ENCODE measurements at places on chromosomes 6 and 20.
A peak's percentile ranks its signal among the peaks of the same experiment; 100 is the strongest.

DNA sequence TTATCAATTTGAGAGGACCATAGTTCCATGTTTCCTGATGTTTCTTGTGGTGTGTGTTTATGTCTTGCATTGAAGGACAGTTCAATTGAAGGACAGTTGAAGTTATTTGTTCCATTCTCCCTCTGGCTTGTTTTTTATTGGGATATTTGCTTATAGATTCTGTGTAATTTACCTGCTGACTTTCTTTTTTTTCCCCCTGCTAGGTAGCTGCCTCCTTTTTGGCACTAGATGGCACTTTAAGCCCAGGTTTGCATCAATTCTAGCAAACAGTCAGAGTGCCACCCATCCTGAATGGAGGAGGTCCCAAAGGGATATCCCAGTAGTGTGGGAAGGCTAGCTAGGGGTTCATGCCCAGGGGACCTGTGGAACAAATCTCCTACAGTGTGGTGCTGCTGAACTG, 78.1 kb downstream of the CFAP61 start:
- peak; percentile 92 for DNase-seq

- no peak for DNase-seq
Observed at GRCh38 chr6:45690846-45691245, 313.1 kb upstream of the SUPT3H start.

GRCh38 chr6:168128631-168129291, 49.7 kb upstream of the FRMD1 start:
- DNase-seq, result no peak

GRCh38 chr6:163772701-163773100, 358.2 kb downstream of the QKI start:
- no peak for DNase-seq

DNA sequence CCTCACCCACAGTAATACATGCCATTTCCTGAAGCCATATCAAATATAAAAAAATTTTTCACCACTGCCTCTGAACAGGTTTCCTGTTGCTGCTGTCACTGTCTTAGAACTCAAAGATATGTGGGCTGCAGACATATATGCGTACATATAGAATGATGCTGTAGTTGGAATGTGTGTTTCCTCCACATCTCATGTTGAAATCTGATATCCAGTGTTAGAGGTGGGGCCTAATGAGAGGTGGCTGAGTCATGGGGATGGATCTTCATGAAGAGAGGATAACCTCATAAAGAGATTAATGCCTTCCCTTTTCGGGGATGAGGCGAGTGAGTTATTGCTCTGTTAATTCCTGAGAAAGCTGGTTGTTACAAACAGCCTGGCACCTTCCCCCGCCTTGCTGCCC, 7.7 kb upstream of the SCP2D1 start:
- DNase-seq, result peak; percentile 78

- DNase-seq, result no peak
Observed at GRCh38 chr20:22826306-22827230, 208.5 kb upstream of the SSTR4 start.

GRCh38 chr6:17601386-17601703, 1.2 kb downstream of the FAM8A1 start:
- DNase-seq, result peak; percentile 35

GRCh38 chr20:38126932-38127621, 38.0 kb downstream of the TGM2 start:
- DNase-seq, result no peak

GRCh38 chr6:37020381-37020780, 14.9 kb downstream of the FGD2 start:
- peak; percentile 11 for DNase-seq

GRCh38 chr6:107129370-107129925, 14.1 kb upstream of the BEND3 start:
- peak; percentile 14 for DNase-seq

- no peak for DNase-seq
Observed at GRCh38 chr6:160188773-160189172, 67.2 kb downstream of the SLC22A1 start.

DNA sequence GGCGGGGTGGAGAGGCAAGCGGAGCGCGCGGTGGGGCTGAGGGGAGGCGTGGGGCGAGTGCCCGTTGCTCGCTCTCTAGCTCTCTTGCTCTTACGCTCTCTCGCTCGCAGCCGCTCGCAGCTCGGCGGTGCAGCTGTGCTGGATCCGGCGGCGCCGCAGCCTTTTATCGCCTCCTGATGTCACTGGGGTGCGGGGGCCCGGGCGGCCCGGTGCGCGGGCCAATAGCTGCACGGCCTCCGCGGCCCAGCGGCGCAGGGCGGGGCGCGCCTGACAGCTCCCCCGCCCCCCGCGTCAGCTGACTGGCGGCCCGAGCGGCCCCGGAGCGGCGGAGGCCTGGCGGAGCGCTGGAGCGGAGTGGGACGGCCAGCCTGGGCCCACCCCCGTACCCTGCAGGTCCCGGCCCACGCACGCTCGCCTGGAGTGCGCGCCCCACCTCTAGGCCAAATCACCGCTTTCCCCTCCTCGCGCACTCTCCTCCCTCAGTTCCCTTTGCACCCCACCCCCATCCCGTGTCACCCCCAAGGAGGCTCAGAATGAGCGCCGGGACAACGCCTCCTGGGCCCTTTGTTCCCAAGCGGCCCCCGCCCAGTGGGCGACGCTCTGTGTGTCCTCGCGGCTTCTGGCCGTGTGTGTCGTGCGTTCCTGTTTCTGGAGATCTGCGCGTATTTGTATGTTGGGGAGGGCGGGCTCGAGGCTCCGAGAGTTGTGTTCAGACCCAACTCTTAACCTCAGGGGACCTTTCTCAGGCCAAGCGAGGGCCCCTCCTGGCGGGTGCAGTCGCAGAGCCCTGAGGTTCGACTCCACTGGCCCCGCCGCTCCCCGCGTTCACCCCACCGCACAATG, at the start of gene MAFB:
MAFB (minus strand) TSS at position 137 of the 843 bp plus-strand sequence. CDS start 386 bp downstream, outside the sequence.
- peak; percentile 87 for DNase-seq

DNA sequence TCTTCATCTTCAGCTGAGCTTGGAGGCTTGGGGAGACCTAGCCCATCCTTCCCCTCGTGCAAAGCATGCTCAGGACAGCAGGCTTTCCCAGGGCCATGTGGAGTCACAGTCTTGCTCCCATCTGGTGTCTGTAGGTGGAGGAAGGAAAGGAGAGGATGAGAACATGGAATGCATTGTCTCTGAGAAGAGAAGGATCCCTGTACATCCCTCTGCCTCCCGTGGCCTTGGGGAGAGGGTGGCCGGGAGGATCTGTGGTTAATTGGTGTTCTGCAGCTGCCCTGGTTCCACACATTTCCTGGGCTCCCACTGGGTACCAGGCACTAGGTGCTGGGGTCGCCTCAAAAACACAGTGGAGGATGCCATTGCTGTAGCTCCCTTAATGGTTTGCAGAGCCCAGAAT, 134.5 kb downstream of the PHACTR3 start:
- DNase-seq, result no peak

- no peak for DNase-seq
Observed at GRCh38 chr6:109381061-109381746, 1.1 kb downstream of the CD164 start.

GRCh38 chr6:19804205-19805128, 32.7 kb upstream of the ID4 start:
- peak; percentile 81 for DNase-seq

DNA sequence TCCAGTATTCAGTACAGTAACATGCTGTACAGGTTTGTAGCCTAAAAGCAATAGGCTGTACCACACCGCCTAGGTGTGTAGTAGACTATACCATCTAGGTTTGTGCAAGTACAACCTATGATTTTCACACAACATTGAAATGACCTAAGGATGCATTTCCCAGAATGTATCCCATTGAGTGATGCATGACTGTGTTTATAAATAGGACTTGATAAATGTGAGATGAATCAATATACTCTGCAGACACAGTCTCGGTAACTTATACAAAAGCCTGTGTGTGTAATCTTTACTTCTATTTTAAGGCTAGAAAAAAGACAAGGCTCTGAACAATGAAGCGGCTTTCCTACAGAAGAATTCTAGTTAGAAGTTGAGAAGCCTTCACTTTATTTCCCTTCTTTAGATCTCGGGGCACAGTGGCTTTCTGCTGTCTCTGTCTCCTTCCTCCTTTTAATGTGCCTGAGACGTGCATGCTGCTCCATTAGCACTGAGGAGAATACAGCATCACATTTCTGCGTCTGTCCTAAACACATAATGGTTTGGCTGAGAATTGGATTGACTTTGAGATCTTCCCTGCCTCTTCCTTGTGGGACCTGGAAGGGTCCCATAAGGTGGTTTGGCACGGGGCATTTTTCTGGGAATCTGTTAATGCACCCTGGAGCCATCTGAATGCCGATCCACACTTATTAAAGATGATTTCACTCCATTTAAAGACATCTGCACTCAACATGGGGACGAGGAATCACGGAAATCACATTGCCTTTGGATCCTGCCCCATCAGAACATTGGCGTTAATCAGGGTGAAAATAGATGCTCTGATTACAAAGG, 112.5 kb downstream of the SCML4 start:
- DNase-seq, result no peak

- DNase-seq, result no peak
Observed at GRCh38 chr20:57679113-57679512, 30.7 kb downstream of the PMEPA1 start.

- no peak for DNase-seq
Observed at GRCh38 chr6:70221715-70222438, 81.0 kb downstream of the COL9A1 start.

DNA sequence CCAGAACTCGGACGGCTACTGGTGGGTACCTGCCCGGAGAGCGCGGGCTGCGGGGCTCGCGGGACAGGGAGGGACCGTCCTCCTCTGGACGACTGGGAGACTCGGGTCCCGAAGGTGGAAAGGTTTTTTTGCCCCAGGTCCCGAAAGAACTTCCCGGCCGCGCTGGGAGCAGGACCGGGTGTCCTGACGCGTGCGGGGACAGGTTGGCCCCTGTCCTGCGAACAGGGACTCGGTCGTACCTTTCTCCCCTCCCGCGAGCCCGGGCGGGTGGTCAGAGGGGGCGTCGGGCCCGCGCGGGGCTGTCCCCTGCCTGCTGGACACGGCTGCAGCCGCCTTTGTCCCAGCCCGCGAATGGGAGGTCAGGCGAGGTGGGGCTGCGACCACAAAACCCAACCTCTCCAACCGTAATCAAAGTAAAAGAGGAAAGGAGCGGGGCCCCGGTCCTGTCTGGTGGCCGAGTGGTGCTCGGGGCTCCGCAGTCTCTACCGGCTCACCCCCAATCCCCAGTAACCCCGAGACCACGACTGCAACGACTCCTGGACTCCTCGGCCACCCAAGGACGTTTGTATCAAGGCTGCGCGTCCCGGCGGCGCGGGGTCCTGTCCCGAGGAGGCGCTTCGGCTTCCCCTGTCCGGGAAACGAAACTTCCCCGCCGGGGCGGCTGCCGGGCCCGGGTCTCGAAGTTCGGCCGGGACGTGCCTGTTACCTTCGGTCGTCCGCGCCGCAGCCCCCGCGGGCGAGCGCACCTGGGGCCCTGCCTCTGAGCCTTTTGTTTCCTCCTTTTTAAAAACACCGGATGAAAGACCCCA, 798 bp downstream of the DSP start:
- no peak for DNase-seq

- DNase-seq, result no peak
Observed at GRCh38 chr6:134373282-134373922, 55.5 kb upstream of the SGK1 start.

DNA sequence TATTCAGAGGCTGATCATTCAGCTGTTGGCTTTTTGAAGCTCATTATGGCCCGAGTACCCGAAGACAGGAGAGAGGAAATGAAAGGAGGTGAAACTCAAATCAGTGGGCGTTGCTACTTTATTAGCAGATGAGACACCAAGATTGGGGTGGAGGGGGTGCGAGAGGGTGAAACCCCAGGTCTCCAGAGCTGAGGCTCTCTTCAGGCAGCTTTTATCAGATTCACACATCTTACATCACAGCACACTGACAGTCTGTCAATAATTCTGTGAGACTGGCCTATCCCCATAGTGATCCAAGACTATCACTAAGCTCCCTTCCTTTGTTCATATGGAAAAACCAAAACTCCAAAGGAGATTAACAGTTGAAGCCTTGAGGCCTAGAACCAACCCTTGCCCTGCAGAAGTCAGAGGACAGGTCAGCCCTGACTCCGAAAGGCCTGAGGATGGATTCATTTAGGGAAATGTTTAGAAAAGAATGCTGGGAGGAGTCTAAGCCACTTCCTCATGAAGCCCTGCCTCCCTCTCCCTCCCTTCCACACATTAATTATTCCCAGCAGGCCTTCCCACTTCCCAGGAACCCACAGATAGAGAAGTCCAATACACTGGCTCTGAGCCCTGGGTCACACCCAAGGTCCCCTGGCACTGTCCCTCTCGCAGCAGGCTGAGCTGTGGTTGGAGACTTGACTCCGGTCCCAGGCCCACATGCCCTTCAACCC, 23.2 kb downstream of the TRERF1 start:
- DNase-seq, result no peak

- DNase-seq, result no peak
Observed at GRCh38 chr20:58835231-58835630, 15.5 kb downstream of the GNAS-AS1 start.

- DNase-seq, result peak; percentile 36
Observed at GRCh38 chr20:59042151-59042795, at the start of gene PRELID3B. Gene PRELID3B, minus strand, starts transcription at chr20:59042786. Its CDS starts 56 bp downstream, at chr20:59042730.

- no peak for DNase-seq
Observed at GRCh38 chr20:37331060-37331857, 14.7 kb upstream of the SRC start.

- no peak for DNase-seq
Observed at GRCh38 chr20:58044286-58044685, 184.2 kb downstream of the ANKRD60 start.

GRCh38 chr6:105372142-105372848, 30.6 kb downstream of the PREP start:
- no peak for DNase-seq

- no peak for DNase-seq
Observed at GRCh38 chr20:61083431-61083830, 168.6 kb upstream of the CDH4 start.

DNA sequence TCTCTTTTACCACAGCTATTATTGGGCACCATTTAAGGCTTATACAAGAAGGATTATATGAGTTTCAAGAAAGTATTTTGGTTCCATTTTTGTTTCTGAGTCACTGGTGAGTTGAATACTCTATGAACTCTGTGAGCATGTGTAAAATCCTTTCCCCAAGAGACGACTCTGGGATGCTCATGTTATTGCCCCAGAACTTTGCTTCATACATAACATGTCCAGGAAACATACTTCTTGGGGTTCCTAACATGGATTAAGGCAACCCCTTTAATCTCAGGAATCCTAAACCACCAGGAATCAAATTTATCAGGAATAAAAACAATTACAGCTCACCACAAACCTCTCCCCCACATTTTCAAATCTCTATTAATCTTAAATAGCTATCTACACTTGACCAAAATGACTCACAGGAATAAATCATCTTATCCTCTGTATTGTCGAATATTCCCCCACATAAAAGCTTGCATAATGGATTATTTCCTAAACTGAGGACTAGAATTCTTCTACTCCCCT, 117.5 kb upstream of the COL21A1 start:
- DNase-seq, result no peak

GRCh38 chr6:46381057-46381456, 110.2 kb downstream of the RCAN2 start:
- no peak for DNase-seq

DNA sequence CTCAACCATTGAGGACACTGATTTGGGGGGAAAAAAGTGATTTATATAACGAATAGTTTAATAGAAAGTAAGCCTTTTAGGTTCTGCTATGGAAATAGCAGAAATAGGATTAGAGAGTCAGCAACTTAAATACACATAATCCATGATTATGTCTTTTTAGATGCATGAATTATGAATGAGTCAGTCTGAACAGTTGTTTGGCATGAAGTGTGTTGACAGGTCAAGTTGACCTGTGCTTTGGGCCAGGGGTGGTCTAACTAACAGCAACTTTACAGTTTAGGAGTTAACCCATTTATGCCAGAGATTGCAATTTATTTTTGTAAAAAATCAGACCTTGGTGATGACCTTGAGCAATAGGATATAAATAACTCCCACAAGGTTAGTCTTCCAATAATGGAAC, 191.3 kb downstream of the MTFR2 start:
- no peak for DNase-seq

GRCh38 chr6:36739947-36740817, 42.6 kb downstream of the RAB44 start:
- DNase-seq, result no peak

Data from NCI-H524 (cell line).